Adrenal gland (tissue), 19 donors: ENCODE measurements at places on chromosomes 7 and 10.

- H3K27ac ChIP-seq, result no peak overlapping the region
- no peaks in the 10 kb centered on the region for H3K27me3 ChIP-seq
- no peaks in the 10 kb centered on the region for H3K36me3 ChIP-seq
Observed at GRCh38 chr10:75959912-75960311, 528.5 kb downstream of the LRMDA start.

GRCh38 chr10:117322260-117322659 is 53.0 kb downstream of the PDZD8 start:
- no peak for DNase-seq
- no peaks in the 10 kb centered on the region for H3K36me3 ChIP-seq
- no peaks in the 10 kb centered on the region for H3K4me1 ChIP-seq
- no peaks in the 10 kb centered on the region for H3K27me3 ChIP-seq
- no peak overlapping the region for H3K4me3 ChIP-seq

- H3K4me3 ChIP-seq, result no peak overlapping the region
- DNase-seq, result no peak
- no peaks in the 10 kb centered on the region for H3K27me3 ChIP-seq
- H3K4me1 ChIP-seq, result no peaks in the 10 kb centered on the region
- H3K27ac ChIP-seq, result no peak overlapping the region
Observed at GRCh38 chr7:135349746-135350145, 116.1 kb downstream of the STRA8 start.

DNA sequence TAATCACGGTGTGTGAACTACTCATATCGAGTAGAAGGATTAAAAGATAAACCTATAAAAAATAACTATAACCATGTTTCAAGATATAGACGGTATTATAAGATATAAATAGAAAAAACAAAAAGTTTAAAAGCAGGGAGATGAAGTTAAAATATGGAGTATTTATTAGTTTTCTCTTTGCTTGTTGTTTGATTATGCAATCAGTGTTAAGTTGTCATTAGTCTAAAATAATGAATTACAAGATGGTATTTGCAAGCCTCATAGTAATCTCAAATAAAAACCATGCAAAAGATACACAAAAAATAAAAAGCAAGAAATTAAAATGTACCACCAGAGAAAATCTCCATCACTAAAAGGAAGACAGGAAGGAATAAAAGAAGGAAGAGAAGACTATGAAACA is 83.3 kb downstream of the TES start:
- no peak overlapping the region for H3K4me3 ChIP-seq
- DNase-seq, result no peak
- no peaks in the 10 kb centered on the region for H3K36me3 ChIP-seq
- H3K4me1 ChIP-seq, result no peaks in the 10 kb centered on the region
- H3K27me3 ChIP-seq, result no peaks in the 10 kb centered on the region

- no peak overlapping the region for H3K4me3 ChIP-seq
- H3K27ac ChIP-seq, result no peak overlapping the region
- H3K27me3 ChIP-seq, result no peaks in the 10 kb centered on the region
- no peak for DNase-seq
- H3K36me3 ChIP-seq, result no peaks in the 10 kb centered on the region
- no peaks in the 10 kb centered on the region for H3K4me1 ChIP-seq
Observed at GRCh38 chr7:24831240-24831639, 74.0 kb upstream of the GSDME start.

- DNase-seq, result peak; percentile 67
- no peaks in the 10 kb centered on the region for H3K4me1 ChIP-seq
- no peaks in the 10 kb centered on the region for H3K36me3 ChIP-seq
- H3K27ac ChIP-seq, result no peak overlapping the region
Observed at GRCh38 chr10:98041352-98042043, 11.1 kb upstream of the CRTAC1 start.

- no peaks in the 10 kb centered on the region for H3K27me3 ChIP-seq
- no peak for DNase-seq
- H3K4me3 ChIP-seq, result no peak overlapping the region
- no peaks in the 10 kb centered on the region for H3K36me3 ChIP-seq
Observed at GRCh38 chr10:103822800-103823199, 32.6 kb downstream of the SH3PXD2A start.

DNA sequence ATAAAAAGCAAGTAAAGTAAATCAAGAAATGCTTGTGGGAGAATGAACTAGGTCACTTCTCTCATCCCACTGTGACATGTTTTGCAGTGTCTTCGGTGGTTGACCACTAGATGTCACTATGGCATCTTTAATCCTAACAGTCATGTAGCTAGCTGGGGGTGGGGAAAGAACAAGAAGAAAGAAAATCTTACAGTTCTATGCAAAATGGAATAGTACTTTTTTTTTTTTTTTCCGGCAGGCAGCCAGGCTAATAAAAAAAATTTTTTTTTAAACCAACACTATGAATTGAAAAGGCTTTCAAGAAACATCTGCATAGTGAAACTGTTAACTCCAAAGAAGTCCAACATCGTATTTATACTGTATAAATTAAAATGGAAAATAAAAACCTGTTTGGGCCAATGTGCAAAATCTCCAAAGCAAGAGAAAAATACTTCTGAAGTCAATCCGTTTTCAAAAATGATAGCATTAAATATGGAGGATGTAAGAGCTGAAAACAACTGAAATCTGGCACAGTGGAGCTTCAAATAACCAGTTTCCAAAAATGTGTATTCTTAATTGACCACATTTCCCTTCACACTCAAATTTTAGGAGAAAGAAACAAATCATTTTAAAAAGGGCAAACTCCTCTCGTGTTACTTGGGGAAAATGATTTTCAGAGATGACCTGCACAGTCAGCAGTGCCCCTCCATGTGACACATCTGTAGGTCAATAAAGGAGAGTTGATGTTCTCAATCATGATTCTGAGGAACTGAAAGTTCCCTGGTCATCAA is 38.5 kb downstream of the CDK1 start:
- H3K36me3 ChIP-seq, result no peaks in the 10 kb centered on the region
- no peaks in the 10 kb centered on the region for H3K27me3 ChIP-seq
- H3K4me3 ChIP-seq, result no peak overlapping the region
- H3K4me1 ChIP-seq, result peaks cover 19% of the 10 kb centered on the region
- peak; percentile 57 for DNase-seq

DNA sequence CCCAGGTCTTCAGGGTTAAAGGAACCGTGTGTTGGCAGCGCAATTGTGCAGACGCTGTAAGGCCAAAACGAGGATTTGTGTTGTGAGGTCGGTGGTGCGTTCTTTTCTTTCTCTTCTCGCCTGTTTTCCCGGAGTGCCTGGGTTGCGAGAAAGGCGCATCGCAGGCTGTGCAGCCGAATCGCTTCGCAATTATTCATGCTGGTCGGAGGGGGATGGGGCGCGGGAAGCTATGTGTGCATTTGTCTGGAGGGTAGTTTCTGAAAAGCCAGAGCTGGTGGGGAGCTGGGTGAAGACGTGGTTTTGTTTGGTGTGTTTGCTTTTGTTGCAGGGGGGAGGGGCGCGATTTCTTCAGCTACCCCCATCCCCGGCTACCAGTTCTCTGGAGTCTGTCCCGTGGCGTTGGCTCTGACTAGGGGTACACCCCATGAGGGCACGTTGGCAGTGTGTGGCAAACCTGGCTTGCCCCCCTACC is 2.1 kb downstream of the MXI1 start:
- H3K27ac ChIP-seq, result peak overlapping the region; percentile 91
- H3K4me3 ChIP-seq, result peak overlapping the region; percentile 58
- H3K27me3 ChIP-seq, result no peaks in the 10 kb centered on the region
- peak; percentile 86 for DNase-seq
- no peaks in the 10 kb centered on the region for H3K36me3 ChIP-seq

DNA sequence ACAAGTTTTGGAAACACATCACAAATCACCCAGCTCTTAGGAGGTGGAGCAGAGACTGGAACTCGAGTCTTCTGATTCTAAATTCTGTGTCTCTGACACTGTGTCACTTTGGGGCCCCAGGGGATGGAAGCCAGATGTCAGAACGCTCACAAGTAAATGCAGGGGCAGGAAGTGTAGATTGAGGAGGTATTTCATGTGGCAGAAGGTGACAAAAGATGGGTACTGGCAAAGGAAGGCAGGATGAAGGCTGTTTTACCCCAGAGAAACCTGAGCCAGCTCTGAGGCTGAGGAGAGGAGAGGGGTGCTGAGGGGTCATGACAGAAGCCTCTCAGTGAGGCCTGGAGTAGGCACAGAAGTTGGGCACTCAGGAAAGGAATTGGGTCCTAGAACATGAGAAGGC is 6.0 kb upstream of the PURB start:
- no peak overlapping the region for H3K27ac ChIP-seq
- peaks cover 14% of the 10 kb centered on the region for H3K4me1 ChIP-seq

DNA sequence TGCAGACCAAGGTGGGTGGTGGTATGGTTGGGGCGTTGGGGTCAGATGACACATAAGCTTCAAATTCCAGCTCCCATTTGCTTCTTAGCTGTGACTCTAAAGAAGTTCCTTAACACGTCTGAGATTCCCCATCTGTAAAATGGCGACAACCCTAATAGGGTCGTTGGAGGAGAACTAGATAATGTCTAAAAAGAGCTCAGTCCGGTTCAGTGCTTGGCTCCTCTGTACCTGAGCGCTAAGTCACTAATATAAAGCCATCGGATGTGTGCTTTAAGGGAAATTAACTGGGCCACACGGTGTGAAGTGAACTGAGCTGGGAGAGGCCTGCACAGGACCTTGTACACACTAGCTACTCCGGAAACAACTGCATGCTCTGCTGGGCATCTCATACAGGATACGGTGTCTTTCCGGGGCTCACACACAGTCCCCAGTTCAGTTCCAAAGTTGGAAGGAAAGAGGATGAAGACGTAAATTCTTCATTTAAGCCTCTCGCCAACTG is 476 bp upstream of the ZFYVE27 start:
- H3K4me3 ChIP-seq, result peak overlapping the region; percentile 92
- H3K4me1 ChIP-seq, result peaks cover 18% of the 10 kb centered on the region
- H3K27ac ChIP-seq, result peak overlapping the region; percentile 80
- no peaks in the 10 kb centered on the region for H3K36me3 ChIP-seq
- no peaks in the 10 kb centered on the region for H3K27me3 ChIP-seq
- no peak for DNase-seq

DNA sequence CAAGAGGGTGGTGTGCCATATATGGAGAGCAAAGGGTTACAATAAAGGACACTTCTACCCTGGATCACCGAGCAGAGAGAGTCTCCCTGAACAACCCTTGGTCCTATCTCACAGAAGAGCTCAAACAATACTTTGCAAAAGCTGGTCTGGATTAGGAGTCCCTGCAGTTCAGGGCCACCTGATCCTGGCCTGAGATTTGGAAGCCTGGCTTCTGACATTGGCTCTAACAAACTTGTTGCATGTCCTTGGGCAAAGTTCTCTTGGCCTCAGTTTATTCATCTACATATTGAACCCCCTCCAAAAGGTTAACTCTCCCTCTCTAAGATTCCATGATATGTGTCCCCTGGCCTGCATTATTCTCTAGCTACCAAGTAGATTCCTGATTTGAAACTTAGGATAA is 1.7 kb downstream of the RBP4 start:
- peaks cover 5% of the 10 kb centered on the region for H3K4me1 ChIP-seq
- H3K4me3 ChIP-seq, result no peak overlapping the region
- H3K27ac ChIP-seq, result no peak overlapping the region
- no peak for DNase-seq

DNA sequence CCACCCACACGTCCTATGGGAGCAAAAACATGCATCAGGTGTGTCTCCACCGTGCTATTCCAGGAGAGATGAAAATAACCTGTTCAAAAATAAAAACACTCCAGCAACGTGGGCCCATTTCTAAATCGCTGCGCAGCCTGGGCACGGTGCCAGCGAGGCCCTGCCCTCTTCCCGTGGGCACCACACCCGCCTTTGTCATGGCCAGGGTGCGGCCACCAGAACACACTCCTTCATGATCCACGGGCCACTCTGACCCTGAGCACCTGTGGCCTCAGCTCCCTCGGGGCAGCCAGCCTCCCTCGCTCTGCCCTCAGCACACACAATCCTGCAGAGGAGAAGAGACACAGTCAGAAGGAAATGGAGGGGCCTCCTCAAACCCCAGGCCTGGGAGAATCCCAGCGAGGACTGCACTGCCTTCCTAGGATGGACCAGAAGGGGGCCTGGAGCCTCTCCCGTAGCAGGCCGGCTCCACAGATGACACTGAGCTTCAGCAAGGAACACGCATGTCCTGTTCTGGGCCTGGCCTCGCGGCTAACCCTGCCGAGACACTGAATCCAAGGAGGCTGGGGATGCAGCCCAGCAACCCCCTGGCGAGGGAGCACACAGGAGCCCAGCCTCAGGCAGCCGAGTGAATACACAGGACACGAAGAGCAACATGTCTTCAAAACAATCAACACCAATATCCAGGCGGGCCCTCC is 169.0 kb downstream of the MAD1L1 start:
- no peaks in the 10 kb centered on the region for H3K36me3 ChIP-seq
- no peaks in the 10 kb centered on the region for H3K27me3 ChIP-seq
- peak; percentile 4 for DNase-seq
- H3K4me1 ChIP-seq, result no peaks in the 10 kb centered on the region

- no peaks in the 10 kb centered on the region for H3K4me1 ChIP-seq
- no peak overlapping the region for H3K27ac ChIP-seq
- H3K36me3 ChIP-seq, result no peaks in the 10 kb centered on the region
- H3K4me3 ChIP-seq, result no peak overlapping the region
- no peak for DNase-seq
Observed at GRCh38 chr10:72421885-72422540, 67.3 kb upstream of the DNAJB12 start.

GRCh38 chr10:79107736-79108264 is 39.0 kb downstream of the ZMIZ1 start:
- no peak for DNase-seq
- no peak overlapping the region for H3K27ac ChIP-seq
- no peaks in the 10 kb centered on the region for H3K27me3 ChIP-seq
- H3K4me1 ChIP-seq, result peaks cover 70% of the 10 kb centered on the region

DNA sequence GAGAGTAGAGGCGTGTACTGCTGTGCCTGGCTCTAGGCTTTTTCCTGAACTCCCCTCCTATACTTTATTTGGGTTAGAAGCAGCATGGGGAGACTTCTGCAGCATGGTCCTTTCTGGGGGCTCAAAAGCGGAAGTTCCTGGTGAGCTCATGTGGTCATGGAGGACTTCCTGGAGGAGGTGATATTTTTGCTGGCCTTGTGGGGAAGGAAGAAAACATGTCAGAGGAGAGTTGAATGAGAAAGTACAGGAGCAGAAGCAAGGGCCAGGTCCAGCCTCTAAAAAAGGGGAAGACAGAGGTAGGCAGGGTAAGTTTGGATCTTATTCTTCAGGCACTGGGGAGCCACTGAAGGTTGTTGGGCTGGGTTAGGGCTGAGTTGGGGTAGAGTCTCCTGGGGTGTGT is 45.5 kb downstream of the CASTOR2 start:
- no peak for DNase-seq
- no peak overlapping the region for H3K27ac ChIP-seq
- no peaks in the 10 kb centered on the region for H3K27me3 ChIP-seq

- no peak overlapping the region for H3K27ac ChIP-seq
- no peaks in the 10 kb centered on the region for H3K27me3 ChIP-seq
- H3K36me3 ChIP-seq, result no peaks in the 10 kb centered on the region
- H3K4me1 ChIP-seq, result peaks cover 70% of the 10 kb centered on the region
Observed at GRCh38 chr7:123746055-123746454, 2.7 kb downstream of the WASL start.

DNA sequence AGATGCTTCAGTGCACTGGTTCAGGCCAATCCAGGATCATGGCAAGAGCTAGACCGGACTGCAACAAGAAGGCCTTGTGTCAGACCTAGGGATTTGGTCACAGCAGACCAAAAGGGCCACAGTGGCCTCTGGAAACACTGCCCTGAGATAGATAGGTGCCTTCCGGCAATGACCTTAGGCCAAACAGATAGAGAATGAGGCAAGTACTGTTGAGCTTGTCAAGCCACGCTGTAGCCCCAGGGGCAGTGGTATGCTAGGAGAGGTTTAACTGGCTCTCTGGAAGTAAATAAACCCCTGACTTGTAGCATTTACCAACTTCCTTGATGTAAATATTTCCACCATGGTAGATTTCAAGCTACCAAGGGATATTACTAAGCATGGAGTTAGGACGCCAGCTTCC is 197.5 kb downstream of the GRID1 start:
- no peak overlapping the region for H3K4me3 ChIP-seq
- no peak for DNase-seq
- no peaks in the 10 kb centered on the region for H3K36me3 ChIP-seq
- no peaks in the 10 kb centered on the region for H3K4me1 ChIP-seq
- no peaks in the 10 kb centered on the region for H3K27me3 ChIP-seq
